ENCODE measurements at places on chromosomes 5 and 9.

DNA sequence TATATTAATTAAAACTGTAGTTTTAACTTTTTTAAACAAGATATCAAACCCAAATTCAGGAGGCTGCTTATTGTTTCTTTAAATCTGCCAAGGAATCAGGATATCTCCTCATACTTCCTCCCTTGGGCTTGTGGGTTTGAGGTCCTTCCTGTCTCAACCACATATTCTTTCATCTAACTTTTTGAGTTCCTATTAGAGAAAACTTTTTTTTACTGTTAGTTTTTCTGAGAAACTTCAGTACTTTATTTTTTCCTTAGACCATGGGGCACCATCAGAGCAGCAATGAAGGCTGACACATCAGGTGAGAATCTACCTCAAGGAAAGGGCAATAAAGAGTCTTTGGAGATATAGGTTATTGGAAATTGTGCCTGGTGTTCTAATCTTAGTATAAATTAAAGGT, 56.7 kb downstream of the TSSK1B start:
- DNase-seq, result no peak

GRCh38 chr5:36389245-36389644, 87.5 kb upstream of the RANBP3L start:
- DNase-seq, result no peak

GRCh38 chr5:132300577-132301343, 6.6 kb downstream of the SLC22A4 start:
- DNase-seq, result no peak

DNA sequence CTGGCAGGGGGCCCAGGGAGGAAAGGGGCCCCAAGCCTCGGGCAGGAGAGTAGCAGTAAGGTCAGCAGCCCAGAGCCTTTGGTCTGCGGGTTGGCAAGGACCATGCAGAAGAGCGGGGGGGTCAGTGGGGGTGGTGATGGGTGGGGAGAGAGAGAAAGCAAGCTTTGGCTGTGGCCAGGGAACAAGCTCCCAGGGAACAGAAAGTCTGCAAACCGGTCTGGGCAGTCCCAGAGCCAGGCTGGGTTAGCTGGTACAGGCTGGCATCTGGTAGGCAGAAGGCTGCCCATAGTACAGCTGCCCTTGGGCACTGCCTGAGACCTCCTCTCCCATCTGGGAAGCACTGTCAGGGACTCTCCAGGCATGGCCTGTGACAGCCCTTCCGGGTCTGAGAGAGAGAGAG, 10.5 kb upstream of the EPB41L4B start:
- no peak for DNase-seq

DNA sequence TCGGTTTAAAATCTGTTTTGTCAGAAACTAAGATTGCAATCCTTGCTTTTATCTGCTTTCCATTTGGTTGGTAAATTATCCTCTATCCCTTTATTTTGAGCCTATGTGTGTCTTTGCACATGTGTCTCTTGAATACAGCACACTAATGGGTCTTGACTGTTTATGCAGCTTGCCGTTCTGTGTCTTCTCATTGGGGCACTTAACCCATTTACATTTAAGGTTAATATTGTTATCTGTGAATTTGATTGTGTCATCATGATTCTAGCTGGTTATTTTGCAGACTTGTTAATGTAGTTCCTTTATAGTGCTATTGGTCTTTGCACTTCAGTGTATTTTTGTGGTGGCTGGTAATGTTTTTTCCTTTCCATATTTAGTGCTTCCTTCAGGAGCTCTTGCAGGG, 36.3 kb upstream of the SMIM15 start:
- DNase-seq, result no peak

DNA sequence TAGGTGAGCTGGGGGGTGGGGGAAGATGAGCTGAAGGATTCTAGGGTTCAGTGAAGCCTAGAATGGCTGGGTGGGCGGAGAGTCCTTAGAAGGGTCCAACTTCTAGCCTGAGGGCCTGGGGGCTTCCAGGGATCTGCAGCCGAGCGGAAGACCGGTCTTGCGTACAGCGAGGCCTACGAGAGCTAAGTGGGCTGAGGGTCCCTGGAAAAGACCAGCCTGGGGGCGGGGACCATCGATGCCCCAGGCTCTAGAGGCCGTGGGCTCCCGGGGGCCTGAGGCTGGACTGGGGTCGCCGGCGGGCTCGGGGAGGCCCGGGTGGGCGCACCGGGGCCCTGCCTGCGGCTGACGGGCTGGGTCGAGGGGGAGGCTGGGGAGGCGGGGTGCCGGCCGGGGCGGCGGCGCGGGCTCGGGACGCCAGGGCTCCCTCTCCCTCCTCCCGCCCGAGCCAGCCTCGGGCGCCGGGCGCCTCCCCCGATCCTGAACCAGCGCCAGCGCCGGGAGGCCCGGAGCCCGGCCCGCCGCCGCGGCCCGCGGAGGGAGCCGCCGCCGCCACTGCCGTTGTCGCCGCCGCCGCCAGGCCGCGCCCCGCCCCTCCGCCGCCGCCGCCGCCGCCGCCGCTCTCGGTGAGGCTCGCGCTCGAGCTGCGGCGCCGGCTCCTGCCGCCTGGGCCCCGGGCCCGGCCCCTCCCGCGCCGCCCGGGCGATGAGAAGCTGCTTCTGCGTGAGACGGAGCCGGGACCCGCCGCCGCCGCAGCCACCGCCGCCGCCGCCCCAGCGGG, at the start of gene MVB12B:
Gene MVB12B, plus strand, starts transcription at position 602 of the 778 bp plus-strand sequence. Its CDS starts 101 bp downstream, at position 703.
- peak; percentile 49 for DNase-seq

GRCh38 chr9:108257382-108257781, 598.4 kb downstream of the ACTL7B start:
- no peak for DNase-seq

DNA sequence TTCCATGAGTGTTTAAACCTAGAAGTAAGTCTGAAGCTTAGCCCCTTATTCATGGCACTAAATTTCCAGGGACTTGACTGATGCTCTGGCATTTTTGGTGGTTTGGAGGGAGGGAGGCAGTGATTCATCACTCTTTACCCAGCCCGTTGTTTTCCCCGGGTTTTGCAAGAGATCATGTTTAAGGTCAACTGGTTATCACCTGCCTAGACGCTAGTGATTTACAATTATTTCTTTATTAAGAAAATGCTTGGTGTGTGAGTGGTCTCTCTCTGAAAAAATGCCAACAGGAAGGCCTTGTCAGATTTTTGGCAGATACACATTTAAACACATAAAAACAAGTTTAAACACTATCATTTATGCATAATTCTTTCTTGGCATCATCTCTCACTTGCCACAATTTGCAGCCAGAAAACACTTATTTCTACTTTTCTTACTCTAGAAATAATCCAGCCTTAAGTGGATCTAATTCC, 737.9 kb upstream of the ZNF608 start:
- DNase-seq, result no peak

DNA sequence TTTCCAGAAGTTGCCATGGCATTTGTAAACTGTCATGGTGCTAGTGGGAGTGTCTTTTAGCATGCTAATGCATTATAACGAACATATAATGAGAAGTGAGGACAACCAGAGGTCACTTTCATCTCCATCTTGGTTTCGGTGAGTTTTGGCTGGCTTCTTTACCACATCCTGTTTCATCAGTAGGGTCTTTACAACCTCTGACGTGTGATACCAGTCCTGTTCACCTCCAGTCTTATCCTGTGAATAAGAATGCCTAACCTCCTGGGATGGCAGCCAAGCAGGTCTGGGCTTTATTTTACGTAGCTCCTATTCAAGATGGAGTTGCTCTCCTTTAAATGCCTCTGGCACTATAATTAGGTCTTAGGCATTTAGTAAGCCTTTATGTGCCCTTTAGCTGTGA, 20.4 kb upstream of the RFK start:
- no peak for DNase-seq

GRCh38 chr5:179418972-179419371, 73.7 kb upstream of the ADAMTS2 start:
- no peak for DNase-seq

- no peak for DNase-seq
These were observed 133.5 kb upstream of the LPCAT1 start for GRCh38 chr5:1657161-1657741.

DNA sequence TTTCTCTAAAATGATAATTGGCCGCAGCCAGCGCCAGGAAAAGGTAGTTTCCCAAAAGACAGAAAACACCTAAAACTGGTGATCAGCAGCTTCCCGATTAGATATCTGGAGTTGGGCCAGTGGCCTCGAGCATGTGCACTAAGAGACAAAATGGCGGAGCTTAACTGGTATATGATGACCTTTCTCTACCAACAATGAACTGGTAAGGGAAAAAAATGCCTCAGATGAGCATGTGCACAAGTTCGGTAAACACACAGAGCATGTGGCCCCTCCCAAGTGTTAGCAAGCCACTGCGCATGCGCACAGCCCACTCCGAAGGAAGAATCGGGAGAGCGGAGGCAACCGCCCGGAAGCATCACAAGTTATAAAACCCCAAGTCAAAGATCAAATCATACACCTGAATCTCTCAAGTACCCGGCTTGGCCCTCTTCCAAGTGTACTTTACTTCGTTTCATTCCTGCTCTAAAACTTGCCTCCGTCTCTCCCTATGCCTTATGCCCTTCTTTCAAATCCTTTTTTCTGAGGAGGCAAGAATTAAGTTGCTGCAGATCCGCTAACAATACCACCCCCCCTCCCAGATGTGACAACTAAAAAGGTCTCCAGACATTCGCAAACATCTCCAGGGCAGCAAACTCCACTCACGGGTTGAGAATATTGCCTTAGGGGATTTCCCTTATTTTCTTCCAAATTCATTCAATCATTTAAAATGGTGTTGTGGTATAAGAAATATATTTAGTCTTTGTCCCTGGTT, 15.0 kb upstream of the PTBP3 start:
- peak; percentile 90 for DNase-seq

DNA sequence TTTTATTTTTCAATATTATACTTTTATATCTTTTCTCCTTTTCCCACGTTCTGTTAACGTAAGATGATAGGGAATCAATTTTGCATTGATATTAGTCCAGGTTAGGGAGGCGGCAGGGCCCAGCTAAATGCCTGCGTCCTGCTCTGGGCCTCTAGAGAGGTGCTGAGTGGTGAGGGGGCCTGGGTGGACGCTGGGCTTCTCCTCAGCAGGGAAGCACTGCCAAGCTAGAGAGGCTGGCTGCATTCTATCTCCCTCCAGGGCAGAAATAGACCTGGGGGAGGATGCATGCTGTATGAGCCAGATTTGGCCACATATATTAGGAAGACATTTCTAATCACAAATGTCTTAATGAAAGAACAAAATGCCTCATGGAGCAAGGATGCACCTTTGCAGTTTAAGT, 43.6 kb upstream of the NKX2-5 start:
- DNase-seq, result no peak

- no peak for DNase-seq
These were observed 118.7 kb upstream of the ATP10B start for GRCh38 chr5:160970605-160971191.

- DNase-seq, result no peak
These were observed 95.0 kb downstream of the ADAMTSL1 start for GRCh38 chr9:18568973-18569372.

DNA sequence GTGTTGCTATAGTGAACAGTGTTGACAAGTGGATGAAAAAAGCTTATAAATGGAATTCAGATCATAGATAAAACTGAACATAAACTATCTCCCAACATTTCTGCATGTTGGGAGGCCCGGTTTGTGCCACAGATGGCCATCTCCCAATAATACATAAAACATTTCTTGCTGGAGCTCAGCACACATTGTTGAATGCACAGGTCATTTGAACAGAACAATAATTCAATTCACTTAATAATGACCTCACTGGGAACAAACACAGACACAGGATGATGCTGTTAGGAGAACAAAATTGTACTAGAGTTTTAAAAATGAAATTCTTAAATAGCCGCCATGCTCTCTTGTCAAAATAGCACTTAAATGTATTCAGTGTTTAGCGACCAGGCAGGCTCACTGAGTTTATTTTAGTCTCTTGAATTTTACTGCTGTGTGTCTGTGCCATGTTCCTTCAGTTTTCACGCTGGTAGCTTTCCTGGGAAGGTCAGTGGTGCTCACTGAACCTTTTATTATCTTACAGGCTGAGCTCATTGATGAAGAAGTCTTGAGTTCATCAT, 85.0 kb upstream of the SSBP2 start:
- no peak for DNase-seq

GRCh38 chr9:15642369-15642962, 89.6 kb downstream of the CCDC171 start:
- DNase-seq, result no peak

- DNase-seq, result no peak
These were observed 173.9 kb downstream of the WDR70 start for GRCh38 chr5:37552770-37553719.

- no peak for DNase-seq
These were observed 9.5 kb downstream of the PRRC2B start for GRCh38 chr9:131403493-131403773.

- no peak for DNase-seq
These were observed 7.8 kb downstream of the HSD17B3 start for GRCh38 chr9:96294159-96294545.

Data from psoas muscle (tissue), 8 donors.